NCI-H1092 treated with DMSO at 0.1 percent for 48 hours (cell line): ENCODE measurements at places on chromosomes 4 and X.
A peak's percentile ranks its signal among the peaks of the same experiment; 100 is the strongest.

DNA sequence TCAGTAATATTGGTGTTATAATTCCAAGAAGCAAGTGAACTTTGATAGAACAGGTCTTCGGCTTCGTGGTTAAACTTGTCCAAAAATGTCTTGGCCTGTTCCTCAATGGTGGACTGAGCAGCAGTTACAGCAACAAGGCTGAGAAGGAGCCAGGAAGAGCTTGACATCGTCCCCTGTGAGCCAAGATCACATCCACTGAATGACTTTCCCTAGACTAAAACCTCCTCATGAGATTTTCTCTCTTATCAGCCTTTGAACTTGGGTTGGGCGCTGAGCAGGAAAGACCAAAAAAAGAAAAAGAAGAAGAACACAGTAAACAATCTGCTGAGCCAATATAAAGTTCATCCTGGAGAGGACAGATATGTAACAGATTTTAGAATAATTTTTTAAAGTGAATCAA, at the start of gene ACE2:
Gene ACE2 (minus strand): TSS at position 216 of the 400 bp plus-strand sequence. CDS start 49 bp downstream, at position 167.
- DNase-seq, result no peak

DNA sequence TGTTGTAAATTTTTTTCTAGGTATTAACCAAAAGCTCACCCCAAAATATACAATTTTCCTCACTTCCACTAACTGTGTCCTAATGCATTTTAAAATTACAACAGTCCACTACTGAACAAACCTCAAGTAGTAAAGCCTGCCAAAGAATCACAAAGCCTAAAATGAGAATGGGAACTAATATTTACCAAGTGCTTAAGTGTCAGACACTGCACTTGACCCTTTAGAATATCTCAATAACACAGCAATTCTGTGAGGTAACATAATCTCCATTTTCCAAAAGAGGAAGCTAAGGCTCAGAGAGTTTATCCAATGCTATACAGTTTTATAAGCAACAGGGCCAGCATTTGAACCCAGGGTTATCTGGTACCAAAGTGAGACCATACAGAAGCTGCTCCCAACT, 4.9 kb downstream of the SLC9A7 start:
- DNase-seq, result peak; percentile 36

GRCh38 chrX:137290011-137290410, 256.2 kb upstream of the GPR101 start:
- no peak for DNase-seq

- DNase-seq, result no peak
Observed at GRCh38 chr4:184021389-184021788, 116.3 kb downstream of the STOX2 start.

- no peak for DNase-seq
Observed at GRCh38 chr4:81049907-81050306, 19.4 kb downstream of the BMP3 start.

- DNase-seq, result peak; percentile 92
Observed at GRCh38 chr4:20251796-20252655, at the start of gene SLIT2. TSS of gene SLIT2 (plus strand) at chr4:20251905. CDS start at chr4:20253816, 1,911 bp downstream.

DNA sequence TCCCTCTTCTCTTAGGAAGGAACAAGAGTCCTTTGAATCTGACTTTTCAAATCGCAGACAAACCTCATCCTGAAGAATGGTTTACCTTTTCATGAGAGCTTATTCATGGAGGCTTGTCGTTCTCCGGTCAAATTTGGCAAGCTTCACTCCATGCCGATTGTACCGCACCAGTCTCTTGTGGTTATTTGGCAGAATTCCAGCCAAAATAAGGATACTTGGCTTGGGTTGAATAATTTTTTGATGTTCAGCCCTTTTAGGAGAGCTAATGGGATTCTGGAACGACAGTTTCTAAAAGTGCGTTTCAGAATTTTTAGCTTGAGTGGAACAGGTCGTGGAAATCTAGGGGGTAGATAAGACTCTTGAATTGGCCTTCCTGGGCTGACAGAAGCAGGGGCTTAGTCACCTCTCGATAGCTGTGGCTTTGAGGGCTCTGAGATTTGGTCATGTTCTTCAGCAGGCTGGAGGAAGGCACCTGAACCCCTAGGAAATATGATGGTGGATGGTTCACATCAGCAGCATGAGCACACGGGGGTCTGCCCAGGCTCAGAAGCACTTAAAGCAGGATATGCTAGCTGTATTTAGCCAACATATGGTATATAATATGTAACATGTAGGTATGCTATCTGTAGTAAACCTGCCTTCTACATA, 1.5 kb downstream of the KLHL2 start:
- peak; percentile 75 for DNase-seq

GRCh38 chrX:45063319-45064095, 137.2 kb downstream of the DIPK2B start:
- no peak for DNase-seq
